ENCODE measurements at places on chromosomes 2 and 18. TPM values are rescaled to one million over a fixed set of nuclear protein-coding genes. Genes with fewer than 3 reads are reported as not detected.

ZNF892 gene
- polyA plus RNA-seq: 0.09 TPM

ASPRV1 gene
- 0.71 TPM for polyA plus RNA-seq

TFCP2L1 gene
- polyA plus RNA-seq: 0.74 TPM

CNRIP1 gene
- 1.3 TPM for polyA plus RNA-seq

SKA1 gene
- 41.9 TPM for polyA plus RNA-seq

ABCG5 gene
- not detected for polyA plus RNA-seq

CNTNAP5 gene
- polyA plus RNA-seq: not detected

CRYBA2 gene
- not detected for polyA plus RNA-seq

APLF gene
- polyA plus RNA-seq: 0.45 TPM

REG1A gene
- polyA plus RNA-seq: not detected

ACVR2A gene
- 0.82 TPM for polyA plus RNA-seq

ARHGAP15 gene
- 7.9 TPM for polyA plus RNA-seq

RAB11FIP5 gene
- 6.4 TPM for polyA plus RNA-seq

PROM2 gene
- polyA plus RNA-seq: not detected

RTP5 gene
- not detected for polyA plus RNA-seq

CFAP221 gene
- polyA plus RNA-seq: 0.16 TPM

WNT6 gene
- polyA plus RNA-seq: not detected

IL36B gene
- not detected for polyA plus RNA-seq

DNA sequence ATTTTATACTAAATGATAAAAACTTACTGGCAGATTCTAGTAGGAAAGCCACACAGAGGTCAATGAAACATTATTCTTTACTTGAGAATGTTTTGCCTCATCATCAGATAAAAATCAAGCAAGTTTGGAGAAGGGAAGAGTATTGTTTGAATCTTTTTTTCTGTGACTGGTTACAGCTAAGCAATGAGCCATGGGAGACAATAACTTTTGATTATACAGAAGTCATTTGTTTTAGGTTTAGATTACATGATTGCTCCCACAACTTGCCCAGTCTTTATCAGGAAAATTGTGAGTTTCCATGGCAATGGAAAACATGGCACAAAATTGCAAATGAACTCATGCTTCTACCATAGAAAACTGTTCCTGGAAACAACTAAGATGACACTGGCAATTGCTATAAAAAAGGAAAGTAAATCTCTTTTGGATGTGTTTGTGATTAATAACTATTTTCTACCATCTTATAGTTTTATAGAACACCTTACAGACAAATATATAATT lies 476.8 kb downstream of the MBD2 start:
- no peak for DNase-seq

GRCh38 chr2:146412625-146413024 lies 1432.2 kb upstream of the ACVR2A start:
- DNase-seq: peak; percentile 17

DNA sequence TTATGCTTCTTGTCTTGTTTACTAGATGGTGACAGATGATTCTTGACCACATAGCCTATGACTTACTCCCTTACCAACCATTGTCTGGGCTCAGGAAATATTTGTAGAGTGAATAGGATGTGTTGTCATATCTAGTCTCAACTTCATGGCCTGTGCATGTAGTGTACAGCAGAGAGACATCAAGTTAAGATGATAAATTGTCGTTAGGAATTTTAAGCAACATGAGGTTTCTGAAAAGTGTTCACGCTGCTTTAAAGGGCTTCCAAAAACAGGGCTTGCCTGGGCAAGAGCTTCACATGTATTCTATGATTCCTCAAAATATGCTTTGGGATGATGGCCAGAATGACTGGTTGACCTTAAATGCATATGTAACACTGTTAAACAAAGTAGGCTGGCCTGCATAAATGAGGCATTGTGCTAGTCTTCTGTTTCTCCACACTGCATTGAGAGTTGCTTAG lies 424.0 kb downstream of the RND3 start:
- DNase-seq: no peak

DNA sequence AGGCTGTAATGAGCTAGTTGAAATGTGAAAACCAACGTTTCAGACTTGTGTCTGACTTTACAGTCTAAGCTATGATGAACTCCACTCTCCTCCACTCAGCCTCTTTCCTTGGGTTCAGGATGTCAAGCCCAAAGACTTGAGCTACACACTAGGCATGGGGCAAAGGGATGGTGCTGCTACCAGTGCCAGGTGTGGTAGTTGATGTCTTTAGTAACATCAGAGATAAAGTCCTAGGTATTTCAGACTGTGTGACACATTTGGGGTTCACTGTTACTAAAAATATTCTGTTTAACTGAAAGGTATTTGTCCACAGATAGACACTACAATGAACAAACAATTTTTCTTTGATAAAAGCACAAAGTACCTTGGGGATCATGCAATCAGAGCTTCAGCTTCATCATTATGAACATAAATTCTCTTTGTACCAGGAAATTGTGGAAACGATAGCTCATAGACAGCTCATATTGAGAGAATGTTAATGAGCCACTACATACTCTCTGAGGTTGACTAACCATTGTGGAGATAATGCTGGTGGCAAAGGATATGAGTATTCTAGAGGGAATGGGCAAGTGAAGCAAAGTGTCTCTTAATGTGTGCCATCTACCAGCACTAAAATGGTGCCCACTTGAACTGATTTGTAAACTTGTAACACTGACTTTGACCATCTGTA lies 253.7 kb upstream of the THUMPD2 start:
- DNase-seq: no peak

DNA sequence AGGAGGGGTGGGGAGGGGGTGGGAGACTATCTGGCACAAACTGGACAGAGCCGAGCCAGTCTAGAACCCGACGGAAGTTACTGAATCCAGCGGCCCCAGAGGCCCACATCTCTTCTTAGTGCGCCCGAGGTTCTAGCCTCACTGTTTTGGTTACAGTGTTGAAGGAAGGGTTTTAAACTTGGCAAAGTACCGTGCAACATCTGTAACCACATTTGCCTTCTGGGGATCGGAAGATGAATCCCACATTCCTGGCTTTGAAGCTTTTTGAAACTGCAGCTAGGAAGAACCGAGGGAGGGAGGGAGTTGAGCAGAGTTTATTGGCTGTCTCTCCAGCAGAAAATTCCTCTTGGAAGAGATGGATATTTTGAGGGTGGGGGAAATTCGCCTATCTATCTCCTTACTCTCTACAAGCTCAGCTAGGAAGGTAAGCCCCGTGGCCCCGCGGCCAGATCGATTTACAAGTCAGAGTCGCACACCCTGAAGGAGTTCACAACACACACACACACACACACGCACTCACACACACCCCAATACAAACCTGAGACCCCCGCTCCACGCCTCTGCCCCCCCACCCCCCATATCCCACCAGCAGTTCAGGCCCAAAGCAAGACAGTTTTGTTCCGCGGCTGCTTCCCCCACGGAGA lies 1.0 kb downstream of the ACVR1 start:
- DNase-seq: peak; percentile 18

DNA sequence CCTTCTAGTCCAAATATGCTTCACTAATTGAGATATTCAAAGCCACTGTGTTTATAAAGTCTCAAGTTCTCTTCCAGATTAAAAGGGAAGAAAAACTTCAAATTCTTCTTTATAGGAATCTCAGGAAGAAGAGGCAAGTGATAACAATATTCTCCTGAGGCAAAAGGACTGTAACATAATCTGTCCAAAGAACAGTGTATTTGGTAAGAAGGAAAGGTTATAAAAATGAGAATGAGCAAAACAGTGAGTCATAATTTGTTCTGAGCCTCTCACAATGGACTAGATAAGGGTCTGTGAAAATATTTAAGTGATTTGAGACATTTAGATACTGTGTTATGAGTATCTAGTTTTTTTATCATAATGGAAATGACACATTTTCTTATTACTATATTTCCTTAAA lies 44.3 kb downstream of the SNRPD1 start:
- DNase-seq: no peak

GRCh38 chr2:50551868-50552267 lies 480.1 kb downstream of the NRXN1 start:
- DNase-seq: no peak

- no peak for DNase-seq
Measured at GRCh38 chr2:24745825-24746224, 47.4 kb downstream of the PTRHD1 start.

DNA sequence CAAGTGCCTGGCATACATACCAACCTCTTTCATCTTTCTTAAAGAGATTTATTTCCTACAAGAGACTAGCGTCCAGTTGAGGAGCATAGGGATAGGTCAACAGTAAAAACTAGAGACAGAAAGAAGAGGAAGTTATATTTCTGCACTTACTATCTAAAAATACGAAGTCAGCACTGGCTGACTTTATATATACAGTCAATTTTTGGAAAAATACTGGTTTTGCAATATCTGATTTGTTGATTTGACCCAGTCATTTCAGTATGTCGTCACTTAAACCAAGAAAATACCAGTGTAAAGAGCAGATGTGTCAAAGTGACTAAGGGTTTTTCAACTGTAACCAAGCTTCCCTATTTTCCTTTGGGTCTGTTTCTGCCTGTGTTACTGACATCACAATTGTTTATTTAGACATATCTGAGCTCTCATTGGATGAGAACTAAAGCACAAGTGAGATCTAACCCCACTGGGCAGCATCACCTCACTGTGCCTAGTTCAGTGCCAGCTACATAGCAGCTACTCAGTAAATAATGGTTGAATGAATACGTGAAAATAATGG lies 23.0 kb downstream of the CYTIP start:
- DNase-seq: no peak

GRCh38 chr2:176753752-176754474 lies 458.7 kb upstream of the HNRNPA3 start:
- DNase-seq: no peak

DNA sequence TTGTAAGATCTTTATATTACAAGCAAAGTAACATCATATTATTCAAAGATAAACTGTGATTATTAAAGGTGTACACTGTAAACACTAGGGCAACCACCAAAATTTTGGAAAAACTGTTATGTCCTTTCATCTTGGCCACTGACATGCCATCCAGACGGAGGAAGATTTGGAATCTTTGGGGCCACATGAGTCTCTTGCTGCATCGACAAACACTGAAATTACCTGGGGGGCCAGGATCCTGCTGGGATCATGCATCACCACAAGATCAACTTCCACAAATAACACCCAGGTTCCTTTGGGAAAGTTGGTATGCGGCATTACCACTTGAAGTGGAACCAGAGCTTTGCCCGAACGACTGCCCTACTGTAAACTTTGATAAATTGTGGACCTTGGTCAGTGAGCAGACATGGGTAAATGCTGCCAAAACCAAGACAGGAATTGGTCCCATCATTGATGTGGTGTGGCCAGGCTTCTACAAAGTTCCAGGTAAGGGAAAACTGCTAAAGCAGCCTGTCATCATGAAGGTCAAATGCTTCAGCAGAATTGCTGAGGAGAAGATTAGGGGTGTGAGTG lies 110.6 kb upstream of the UXS1 start:
- no peak for DNase-seq

DNA sequence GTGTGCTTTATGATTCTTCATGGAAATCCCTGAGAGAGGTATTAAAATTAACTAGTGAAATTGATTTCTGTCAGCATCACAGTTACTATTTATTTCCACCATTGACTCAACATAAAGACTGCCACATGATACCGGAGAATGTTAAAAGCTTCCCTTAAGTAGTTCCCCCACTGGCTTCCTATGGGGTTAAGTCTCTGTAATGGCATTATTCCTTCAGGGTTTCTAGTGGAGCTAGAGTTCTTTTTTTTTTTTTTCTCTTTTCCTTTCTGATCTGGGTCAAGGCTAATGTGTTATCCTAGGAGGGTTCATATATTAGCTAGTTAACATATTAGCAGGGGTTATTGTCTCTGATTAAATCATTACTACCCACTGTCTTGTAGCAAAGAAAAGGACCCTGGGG lies 1919.1 kb upstream of the PIK3C3 start:
- no peak for DNase-seq

GRCh38 chr2:239423551-239423950 lies 22.7 kb upstream of the HDAC4 start:
- DNase-seq: no peak

GRCh38 chr2:32363597-32363996 lies 6.8 kb downstream of the BIRC6 start:
- DNase-seq: no peak

GRCh38 chr18:77132369-77133050 lies at the start of gene MBP:
Gene MBP (minus strand): TSS chr18:77132783. CDS start chr18:77105261, 27,522 bp downstream.
- no peak for DNase-seq

GRCh38 chr2:222217712-222218111 lies 81.1 kb downstream of the PAX3 start:
- DNase-seq: no peak

GRCh38 chr2:77954931-77955330 lies 432.8 kb upstream of the LRRTM4 start:
- peak; percentile 14 for DNase-seq

- no peak for DNase-seq
Measured at GRCh38 chr2:220469201-220469600, 841.8 kb downstream of the SLC4A3 start.

DNA sequence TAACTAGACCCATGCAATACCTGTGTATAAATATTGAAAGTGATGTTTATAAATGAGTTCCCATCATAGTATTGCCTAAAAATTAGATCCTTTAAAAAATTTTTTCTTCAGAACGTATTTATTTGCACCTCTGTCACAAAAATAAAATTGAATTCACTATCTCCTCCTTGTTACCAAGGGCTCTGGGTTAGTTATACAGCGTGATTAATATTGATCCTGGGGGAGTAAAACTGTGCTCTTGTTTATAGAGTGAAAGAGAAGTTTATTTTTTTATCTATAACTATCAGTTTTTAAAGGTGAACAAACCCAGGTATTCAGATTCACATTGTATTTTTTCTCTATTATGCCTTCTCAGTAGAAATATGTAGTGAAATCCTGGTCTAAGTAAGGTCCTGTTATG lies 458.5 kb downstream of the CPS1 start:
- DNase-seq: no peak

DNA sequence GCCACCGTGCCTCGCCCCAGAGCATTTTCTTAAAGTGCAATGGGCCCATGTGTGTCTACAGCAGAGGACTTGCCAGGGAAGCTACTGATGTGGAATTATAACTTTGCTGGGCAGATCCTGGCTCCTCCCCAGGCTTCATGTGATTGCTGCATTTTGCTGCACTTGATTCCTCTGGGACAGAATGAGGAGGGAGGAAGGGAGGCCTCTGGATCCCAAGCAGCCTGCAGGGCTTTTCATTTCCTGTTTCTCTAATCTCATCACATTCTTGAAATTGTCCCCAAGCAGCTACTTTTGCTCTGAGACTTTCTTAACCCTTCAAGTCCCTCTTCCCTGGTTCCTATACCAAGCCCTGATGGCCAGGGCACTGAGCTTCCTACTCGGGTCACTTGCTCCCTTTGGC lies 134.4 kb upstream of the SEC11C start:
- no peak for DNase-seq

- no peak for DNase-seq
Measured at GRCh38 chr2:112149194-112149593, 11.0 kb downstream of the FBLN7 start.

- DNase-seq: no peak
Measured at GRCh38 chr2:234300932-234301823, 195.7 kb downstream of the ARL4C start.

GRCh38 chr18:74288730-74289129 lies 3.0 kb downstream of the CYB5A start:
- no peak for DNase-seq

GRCh38 chr18:75346671-75347070 lies 80.8 kb downstream of the SMIM21 start:
- no peak for DNase-seq

GRCh38 chr2:23803965-23804542 lies 122.9 kb downstream of the ATAD2B start:
- DNase-seq: peak; percentile 27

Measured in K562 (cell line).